ENCODE measurements at places on chromosomes 1 and 21.
A peak's percentile ranks its signal among the peaks of the same experiment; 100 is the strongest.

- DNase-seq: no peak
These were observed 59.4 kb upstream of the NEK2 start for GRCh38 chr1:211734791-211735190.

- DNase-seq: peak; percentile 28
These were observed 70.0 kb downstream of the CLCA4 start for GRCh38 chr1:86616871-86617270.

GRCh38 chr21:46124083-46124925, 26.4 kb downstream of the COL6A2 start:
- no peak for DNase-seq

- no peak for DNase-seq
These were observed 111.9 kb downstream of the CAMTA1 start for GRCh38 chr1:6897138-6897537.

DNA sequence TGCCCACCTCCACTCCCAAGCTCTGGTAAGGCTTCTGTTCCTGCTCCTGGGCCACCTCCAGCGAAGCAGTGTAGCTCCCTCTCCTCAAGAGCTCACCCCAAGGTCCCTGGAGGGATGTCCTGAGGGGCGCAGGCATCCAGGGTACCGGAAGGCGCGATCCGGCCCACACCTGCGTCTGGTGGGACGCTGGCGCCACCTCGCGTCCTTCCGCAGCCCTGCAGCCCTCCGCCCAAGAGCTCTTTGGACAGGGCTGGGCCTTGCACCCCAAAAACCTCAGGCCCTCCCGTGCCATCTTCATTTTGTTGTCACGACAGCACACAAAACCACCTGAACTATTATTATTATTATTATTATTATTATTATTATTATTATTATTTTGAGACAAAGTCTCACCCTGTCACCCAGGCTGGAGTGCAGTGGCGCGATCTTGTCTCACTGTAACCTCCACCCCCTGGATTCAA, 49.2 kb upstream of the PAX7 start:
- DNase-seq: peak; percentile 32

- DNase-seq: no peak
These were observed 16.6 kb upstream of the ESRRG start for GRCh38 chr1:216739793-216740192.

DNA sequence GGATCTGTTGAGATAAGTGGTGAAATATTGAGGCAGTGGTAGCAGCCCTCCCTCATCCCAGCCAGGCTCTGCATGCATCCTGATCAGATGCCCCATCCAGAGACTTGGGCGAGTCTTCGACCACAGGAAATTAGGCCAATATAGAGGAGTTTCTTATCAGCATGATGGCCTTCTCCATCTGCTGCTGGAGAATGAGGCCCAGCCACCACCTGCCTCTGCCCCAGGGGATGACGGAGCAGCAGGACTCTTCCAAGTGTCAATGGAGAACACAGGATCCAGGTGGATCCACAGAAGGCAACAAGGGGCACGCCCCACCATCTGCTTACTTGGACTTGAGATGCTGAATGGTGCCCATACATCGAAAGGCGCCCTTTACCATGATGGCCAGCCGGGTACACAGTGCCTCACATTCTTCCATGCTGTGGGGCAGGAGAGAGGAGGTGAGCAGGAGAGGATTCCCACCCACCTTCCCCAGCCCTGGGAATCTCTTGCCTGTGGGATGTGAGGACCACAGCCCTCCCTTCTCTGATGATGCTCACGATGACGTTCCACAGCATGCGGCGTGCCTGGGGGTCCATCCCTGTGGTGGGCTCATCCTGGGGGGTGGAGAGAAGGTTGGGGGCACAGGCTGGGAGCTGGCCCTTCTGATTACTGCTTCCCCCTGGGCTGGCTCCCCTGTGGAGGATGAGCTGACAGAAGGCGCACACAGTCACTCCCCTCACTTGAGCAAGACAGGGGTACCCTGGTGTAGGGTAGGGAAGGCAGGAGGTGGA, 91.5 kb upstream of the GCLM start:
- no peak for DNase-seq

DNA sequence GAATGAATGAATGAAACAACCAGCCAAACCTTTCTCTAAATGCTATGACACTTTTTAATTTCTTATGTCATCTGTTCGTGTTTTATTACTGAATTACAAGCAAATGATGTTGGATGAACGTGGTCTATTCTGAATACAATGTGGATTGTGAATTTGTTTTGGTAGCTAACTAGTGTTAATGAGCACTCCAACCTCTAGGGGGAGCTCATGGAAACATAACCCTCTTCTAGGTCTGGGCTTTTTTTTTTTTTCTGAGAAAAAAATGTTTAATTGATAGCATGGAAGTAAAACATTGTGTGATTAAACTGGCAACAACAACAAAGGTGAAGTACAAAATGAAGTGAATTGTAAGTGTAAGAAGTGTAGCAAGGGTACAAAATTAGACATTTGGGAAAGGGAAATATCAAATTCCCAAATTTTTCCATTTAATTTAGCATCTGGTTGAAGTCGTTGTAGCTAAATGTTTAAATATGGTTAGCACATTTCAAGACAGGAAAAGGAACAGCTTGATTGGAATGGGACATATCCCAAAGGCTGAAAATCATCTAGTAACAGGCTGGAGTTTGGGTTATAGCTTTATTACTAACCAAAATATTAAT, 42.6 kb upstream of the PTGS2 start:
- DNase-seq: no peak

- no peak for DNase-seq
These were observed 189.0 kb upstream of the NFIA start for GRCh38 chr1:60893136-60893930.

- DNase-seq: no peak
These were observed 19.5 kb downstream of the AK2 start for GRCh38 chr1:33017175-33017574.

GRCh38 chr1:41975850-41976569, 57.3 kb upstream of the HIVEP3 start:
- DNase-seq: no peak

- DNase-seq: no peak
These were observed 5.7 kb upstream of the POGZ start for GRCh38 chr1:151465026-151465425.

DNA sequence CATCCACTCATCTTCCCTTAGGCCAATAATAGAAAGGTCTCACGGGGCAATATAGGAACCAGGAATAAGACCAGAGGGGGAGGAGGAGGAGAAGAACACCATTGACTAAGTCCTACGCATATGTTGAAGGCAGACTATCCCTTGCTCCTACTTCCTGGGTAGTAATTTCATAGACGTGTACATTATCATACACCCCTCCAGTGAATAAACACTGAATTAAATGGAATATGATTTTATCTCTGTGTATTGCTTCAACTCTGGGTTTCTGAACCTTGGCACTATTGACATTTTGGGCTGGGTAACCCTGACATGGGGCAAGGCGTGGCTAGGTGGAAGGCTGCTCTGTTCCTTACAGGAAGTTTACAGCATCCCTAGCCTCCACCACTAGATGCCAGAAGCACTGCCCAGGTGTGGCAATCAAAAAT, 17.3 kb upstream of the FHAD1 start:
- no peak for DNase-seq

GRCh38 chr1:191905781-191906180, 252.5 kb upstream of the RGS18 start:
- no peak for DNase-seq

DNA sequence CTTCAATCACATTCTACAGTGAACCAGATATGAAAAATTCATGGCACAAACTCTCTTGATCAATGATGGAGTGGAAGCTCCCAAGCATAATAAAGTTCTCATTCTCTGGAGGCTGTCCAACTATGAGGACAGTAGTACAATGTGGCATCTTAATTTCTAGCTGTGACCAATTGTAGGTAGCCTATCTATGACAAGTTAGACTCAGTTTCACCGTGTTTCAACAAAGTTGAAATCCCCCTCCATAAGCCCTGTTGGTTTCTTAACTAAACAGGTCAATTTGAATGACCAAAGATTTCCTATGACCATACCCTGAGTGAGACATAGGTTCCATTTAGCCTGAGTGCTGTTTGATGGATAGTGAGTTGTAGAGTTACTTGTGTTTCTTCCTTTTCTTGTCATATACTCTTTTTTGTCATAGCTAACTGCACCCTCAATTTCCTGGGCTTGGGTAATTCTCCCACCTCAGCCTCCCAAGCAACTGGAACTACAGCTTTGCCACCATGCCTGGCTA, 11.8 kb downstream of the PATJ start:
- no peak for DNase-seq

- DNase-seq: no peak
These were observed 144.0 kb upstream of the ZNF648 start for GRCh38 chr1:182205351-182206022.

DNA sequence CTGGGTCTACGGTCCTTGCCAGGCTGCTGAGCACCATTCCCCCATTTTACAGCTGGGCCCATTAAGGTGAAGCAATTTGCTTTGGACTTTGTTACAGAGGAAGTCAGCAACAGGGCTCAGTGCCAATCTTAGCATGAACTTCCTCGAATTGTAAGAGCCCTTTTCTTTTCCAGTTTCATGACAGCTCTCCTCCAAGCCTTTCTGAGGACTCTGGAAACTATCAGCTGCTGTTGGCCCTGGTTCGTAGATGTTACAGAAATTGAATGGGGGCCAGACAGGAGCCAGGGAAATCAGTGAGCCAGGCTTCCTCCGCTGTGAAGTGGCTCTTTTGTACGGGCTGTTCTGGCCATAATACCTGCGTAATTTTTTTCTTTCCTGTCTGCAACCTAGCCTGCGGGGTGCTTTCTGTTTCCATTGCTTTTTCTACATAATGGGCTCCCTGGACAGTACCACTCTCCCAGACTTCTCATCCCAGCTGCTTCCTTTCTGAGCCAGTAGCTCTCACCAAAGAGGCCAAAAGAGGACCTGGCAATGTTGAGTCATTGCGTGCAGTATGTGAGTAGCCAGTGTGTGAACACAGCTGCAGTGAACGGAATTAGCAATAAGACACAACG, 386.3 kb downstream of the DISC1 start:
- no peak for DNase-seq

- no peak for DNase-seq
These were observed 4.9 kb upstream of the AK5 start for GRCh38 chr1:77276941-77277340.

All from memory B cell (primary cell).